ENCODE measurements at places on chromosomes 3 and 15.

GRCh38 chr3:151382671-151383070 lies 1.9 kb downstream of the P2RY12 start:
- no peak for DNase-seq

DNA sequence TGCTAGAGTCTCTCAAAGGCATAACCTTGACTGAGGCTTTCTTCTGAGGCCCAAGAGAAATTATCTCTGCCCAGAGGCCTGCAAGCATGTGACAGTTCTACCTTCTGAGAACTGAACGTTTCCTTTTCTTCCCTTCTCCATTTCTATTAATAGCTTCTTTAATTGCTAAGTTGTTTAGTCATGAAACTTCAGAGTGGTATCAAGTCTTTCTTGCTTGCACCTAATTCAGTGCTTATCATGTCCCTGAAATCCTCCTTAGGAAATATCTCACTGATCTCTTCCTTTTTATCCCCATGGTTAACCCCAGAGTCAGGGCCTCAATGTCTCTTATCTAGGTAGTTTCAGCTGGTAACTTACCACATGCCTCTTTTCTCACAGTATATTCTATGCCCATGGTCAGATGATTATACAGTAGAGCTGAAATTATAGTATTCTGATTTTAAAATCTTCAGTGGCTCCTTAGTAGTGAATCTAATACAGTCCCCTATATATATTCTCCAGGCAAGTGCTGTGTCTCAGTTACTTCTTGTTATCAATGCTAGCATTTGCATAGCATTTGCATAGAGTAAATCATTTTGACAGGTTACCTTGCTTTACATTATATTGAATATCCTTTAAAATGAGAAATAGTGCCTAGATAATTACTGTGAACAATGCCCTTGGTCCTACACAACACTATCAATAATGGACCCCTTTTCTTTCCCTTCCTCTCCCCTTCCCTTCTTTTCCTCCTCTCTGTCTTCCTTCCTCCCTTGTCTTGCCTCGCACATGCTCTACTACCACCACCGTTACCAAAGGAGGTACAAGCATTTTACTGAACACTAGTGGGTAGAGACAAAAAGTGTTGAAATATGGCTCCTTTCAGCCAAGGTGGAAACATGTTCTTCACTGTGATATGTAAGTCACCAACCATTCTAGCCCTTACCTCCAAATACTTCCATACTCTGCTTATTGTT lies 33.0 kb downstream of the KBTBD8 start:
- no peak for DNase-seq

DNA sequence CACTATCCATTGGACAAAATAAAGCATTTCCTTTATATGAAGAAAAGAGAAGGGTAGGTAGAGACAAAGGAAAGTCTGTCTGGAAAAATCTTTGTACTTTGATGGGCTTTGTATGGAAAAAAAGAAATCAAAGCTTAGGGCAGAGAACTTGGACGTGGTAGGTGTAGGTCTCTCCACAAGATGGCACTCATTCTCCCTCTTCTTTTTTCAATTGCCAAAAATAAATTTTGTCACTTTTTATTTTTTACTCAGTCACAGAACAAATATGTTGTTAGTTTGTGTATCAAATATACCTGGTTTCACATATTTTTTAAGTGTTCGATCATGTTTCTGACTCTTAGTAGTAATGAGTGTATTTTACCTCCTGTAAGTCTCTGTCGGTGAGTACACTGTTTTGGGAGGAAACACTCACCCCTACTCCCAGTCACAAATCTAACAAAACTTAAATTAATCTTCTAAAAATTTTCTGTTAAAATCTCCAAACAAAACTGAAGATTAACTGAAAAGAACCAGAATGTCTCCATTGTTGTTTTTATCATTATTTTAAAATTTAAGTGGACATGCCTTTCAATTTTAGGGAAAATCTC lies 415.8 kb upstream of the GOLIM4 start:
- no peak for DNase-seq

DNA sequence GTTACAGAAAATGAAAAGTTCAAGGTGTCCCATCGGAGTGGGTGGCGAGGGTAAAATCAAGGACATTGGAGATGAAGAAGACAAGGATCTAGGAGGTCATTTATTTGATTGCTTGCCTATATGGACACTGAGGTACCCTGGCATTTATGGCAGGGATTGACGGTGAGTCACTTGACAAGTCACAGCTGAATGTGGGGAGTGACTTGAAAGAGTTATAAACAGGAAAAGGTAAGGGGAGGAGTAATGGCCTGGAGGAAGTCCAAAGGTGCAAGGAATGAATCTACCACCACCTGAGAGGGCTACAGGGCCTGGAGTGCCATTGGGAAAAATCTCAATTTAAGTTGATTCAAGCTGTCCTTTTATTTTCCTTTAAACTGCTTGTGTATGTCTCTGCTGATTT lies 11.8 kb upstream of the SGO1 start:
- DNase-seq = no peak

DNA sequence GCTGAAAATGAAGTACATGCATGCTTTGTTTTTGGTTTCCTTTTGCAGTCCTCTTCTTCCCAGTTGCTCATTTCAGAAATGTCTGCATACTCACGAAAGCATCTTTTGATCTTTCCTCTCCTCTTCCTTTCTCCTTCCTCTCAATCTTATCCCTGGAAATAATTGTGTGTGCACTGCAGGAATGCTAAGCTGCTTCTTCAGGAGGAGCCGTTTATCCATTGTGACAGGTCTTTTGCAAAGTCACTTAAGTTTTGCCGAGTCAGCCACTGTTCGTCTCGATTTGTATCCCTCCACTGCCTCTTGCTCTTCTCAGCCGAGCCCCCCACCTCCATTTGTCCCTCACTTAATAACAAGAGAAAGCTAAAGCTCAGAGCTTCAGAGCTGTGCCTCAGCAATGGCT lies 597.6 kb downstream of the AGBL1 start:
- no peak for DNase-seq

GRCh38 chr15:39573287-39573686 lies 7.6 kb upstream of the THBS1 start:
- no peak for DNase-seq

- DNase-seq = no peak
These were observed 140.2 kb upstream of the SPRED1 start for GRCh38 chr15:38112406-38112805.

- no peak for DNase-seq
These were observed 30.7 kb downstream of the ATP13A5 start for GRCh38 chr3:193347521-193348501.

All from CMK (cell line).